ENCODE measurements at places on chromosomes 16 and 17.

DNA sequence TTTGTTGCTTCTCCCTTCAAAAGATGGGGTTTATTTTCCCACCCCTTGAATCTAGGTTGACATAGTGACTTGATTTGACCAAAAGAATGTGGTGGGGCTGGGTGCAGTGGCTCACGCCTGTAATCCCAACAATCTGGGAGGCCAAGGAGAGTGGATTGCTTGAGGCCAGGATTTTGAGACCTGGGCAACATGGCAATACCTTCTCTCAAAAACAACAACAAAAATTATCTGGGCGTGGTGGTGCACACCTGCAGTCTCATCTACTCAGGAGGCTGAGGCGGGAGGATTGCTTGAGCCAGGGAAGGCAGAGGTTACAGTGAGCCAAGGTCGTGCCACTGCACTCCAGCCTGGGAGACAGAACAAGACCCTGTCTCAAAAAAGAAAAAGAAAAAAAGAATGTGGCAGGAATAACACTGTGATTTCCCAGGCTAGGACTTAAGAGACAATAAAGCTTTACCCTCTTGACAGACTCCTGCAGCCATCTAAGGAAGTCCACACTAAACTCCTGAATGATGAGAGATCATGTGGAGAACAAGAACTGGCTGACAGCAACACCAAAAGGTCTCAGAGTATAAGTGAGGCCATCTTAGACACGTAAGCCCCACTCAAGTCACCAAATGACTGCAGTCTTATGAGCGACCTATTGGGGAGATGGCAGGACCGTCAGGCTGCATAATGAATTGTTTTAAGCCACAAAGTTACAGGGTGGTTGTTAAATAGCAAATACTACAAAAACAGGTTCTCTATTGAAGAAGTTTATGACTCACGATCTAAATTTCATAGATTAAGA, 37.0 kb downstream of the FBXL20 start:
- peak; percentile 49 for DNase-seq

DNA sequence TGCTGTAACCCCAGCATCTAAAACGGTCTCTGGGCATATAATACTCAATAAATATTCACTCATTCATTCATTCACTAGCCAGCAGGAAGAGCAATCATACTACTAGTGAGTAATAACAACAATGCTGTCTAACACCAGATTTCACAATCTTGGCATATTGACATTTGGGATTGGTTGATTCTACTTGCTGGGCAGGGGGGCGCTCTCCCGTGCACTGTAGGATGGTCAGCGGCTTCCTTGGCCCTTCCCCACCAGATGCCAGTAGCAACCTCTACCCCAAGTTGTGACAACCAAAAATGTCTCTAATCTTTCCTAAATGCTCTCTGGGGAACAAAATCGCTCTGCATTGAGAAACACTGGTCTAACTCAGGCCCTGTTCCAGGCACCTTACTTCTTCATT, 20.7 kb downstream of the WFDC1 start:
- no peak for DNase-seq

DNA sequence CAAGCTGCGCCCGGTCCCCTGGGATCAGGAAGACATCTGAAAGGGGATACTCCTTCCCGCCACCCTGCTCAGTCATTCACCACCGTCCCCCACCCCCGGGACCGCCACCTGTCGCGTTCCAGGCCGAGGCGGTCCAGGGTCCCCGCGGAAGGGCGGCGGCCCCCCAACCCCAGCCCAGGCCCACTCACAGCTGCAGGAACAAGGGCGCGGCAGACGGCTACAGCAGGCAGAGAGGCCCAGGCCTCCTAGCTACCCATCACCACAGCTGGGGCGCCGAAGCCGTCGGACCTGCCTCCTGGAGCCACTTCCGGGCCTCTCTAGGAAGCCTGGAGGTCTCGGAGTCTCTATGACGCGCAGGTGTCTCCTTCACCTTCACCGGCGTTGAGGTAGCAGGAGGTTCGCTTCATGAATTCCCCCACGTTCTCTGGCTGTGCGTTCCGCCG, at the start of gene SDR42E1:
Gene SDR42E1, minus strand, starts transcription at position 272 of the 443 bp plus-strand sequence. CDS start 10,612 bp downstream, outside the sequence.
- no peak for DNase-seq

DNA sequence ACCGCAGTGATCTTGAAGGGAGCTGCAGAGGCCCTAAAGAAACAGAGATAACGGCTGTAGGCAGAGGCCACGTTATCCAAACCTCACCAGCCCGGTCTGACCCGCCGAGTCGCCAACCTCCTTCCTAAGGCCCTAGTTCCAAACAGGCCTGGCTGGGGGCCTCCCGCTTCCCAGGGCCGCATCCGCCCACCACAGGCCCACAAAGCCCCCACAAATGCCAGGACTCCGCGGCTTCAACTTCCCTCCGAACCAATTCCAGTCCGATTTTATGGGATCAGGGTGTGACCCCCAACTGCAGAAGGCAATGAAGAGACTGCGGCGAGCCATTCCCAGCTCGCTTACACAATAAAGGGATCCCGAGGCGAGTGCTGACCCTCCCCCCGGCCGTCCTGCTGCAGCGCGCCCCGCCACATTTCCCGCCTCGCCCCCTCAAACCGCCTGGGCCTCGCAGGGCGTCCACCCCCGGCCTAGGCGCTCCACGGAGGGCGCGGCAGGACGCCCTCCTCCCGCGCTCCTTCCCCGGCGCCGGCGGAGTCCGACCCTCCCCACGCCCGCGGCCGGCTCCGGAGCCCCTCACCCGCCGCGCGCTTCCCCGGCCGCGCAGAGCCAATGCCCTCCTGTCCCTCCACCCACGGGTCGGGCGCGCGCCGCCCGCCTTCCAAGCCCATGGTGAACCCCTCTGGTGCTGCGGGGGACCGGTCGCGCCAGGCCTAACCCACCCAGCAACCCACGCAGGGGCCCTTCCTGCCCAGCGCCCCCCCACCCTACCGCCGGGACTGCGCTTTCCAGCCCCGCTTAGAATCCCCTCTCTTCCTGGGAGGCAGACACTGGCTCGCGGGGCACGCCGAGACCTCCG, 926 bp downstream of the MYH10 start:
- DNase-seq, result no peak

DNA sequence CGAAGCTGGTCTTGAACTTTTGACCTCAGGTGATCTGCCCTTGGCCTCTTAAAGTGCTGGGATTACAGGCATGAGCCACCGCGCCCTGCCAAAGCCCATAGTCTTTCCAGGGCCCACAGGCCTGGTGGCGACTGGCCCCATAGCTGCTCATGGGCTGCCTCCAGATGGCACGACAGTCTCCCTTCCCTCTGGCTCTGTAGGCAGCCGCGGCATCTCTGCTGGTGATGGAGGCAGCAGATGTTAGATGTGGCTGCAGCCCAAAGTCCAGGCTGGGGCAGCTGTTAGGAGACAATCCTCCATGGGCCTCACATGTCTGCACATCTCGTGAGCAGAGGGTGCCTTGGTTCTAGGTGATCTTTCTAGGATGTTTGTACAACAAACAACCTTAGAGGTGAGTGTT, 69.7 kb upstream of the DNAJA2 start:
- DNase-seq, result no peak

- no peak for DNase-seq
Measured at GRCh38 chr17:65360961-65361552, 200.4 kb downstream of the AXIN2 start.

GRCh38 chr16:5064915-5065314, 841 bp downstream of the C16orf89 start:
- DNase-seq, result no peak

Measured in HL-60 (cell line).